Adipocyte (in vitro differentiated cells): ENCODE measurements at places on chromosomes 16 and 17.

- DNase-seq, result no peak
These were observed 105.6 kb upstream of the TOM1L1 start for GRCh38 chr17:54795046-54795445.

GRCh38 chr17:2542456-2542855, 30.8 kb upstream of the METTL16 start:
- no peak for DNase-seq

DNA sequence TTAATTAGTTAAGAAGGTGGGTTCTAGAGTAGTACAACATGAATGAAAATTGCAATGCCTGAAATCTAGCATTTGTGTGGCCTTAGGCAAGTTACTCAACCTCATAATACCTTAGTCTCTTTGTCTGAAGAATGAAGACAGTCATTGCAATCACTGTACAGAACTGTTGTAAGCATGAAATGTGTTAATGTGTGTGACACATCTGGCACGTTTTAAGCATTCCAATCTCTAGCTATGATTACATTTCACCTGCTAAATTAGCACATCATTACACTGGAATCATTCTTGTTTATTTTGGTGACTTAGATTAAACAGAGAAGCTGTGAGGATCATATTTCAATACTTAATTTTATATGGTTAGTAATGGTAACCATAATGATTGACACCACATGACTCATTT, 629.7 kb upstream of the KIF2B start:
- DNase-seq, result no peak

GRCh38 chr17:59848778-59849177, 44.0 kb downstream of the TUBD1 start:
- peak; percentile 85 for DNase-seq

DNA sequence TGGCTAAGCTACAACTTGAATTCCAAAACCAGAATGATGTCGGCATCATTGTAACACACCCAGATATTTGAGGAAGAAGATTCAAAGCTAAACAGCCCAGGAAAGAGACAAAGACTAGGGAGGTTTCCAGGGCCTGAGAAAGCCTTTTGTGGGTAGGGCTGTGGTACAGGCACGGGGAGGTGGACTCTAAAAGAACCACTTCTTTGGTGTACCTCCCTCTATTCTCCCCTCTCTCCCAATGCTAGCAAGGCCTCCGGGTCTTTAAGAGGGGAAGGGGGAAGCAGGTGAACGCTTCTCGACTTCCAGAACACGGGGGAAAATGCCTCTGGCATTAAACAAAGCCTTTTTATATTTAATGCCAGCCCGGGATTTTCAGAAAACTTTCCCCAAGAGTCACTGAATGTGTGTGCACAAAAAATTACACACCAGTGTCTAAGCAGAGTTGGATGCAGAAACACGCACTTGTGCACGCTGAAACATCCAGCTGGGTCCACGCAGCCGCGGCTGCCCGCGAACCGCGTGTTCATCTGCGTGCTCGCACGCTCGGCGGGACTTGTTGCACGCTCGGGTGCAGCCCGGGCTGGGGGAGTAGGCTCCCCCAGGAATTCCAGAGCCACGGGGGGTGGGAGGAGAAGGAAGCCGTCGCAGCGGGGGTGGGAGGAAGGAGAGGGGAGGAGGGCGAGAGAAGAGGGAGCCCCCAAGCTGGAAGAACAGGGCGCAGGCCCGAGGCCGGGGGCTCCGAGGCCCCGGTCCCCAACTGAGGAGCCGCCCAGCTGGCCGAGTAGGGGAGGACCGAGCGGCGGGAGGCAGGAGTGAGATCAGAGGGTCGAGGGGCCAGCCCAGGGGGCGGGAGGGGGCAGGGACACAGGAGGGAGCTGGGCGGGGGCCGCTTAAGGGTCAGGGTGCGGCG, 20.1 kb upstream of the ZNF423 start:
- no peak for DNase-seq

GRCh38 chr17:2003525-2003924, 21.6 kb downstream of the RTN4RL1 start:
- no peak for DNase-seq

DNA sequence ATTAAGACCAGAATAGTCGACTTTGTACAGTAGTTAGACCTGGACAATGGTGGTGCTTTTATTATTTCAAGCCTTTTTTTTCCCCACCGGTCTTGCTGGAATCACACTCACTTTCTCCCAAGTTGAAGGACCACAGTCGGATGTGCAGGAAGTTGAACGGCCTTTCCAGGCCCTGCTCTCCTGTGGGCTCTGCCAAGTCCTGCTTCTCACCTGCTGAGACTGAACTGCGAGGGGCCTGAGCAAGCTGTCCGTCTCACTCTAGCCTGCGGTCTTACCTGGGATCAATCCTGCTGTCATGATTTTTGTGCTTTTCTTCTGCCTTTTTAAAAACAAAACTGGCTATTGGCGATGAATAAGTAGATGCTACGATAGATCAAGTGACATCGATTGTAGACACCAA, 1.3 kb downstream of the TLCD3A start:
- DNase-seq, result no peak

DNA sequence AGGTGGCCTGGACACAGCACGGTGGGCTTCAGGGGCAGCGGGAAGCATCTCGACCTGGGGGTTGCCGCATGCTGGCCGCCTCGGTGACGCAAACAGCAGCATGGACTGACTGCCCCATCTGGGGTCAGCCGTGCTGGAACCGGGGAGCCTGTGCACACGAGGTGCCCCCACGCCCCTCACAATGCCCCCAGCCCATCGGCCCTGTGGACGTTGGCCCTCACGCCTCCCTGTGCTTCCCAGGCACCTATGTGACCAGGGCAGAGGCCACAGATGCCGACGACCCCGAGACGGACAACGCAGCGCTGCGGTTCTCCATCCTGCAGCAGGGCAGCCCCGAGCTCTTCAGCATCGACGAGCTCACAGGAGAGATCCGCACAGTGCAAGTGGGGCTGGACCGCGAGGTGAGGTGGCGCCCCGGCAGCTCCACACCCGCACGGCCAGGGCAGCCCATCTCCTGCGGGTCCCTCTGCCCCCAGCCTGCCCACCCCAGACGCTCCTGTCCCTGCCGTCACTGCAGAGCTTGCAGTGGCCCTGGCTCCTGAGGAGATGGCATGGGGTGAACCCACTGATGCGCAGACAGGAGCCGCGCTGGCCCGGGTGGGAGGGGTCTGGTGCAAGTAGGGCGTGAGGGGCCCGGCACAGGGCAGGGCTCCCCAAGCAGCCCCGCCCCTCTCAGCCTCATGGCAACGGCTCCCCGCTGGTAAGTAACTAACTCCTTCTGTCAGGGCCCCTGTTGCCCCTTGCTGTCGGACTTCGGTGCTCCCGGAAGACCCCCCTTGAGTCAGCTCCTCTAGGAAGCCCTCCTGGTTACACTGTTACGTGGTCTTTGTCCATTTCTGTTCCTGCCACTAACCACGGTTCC, 13.6 kb downstream of the CDH15 start:
- DNase-seq, result no peak

DNA sequence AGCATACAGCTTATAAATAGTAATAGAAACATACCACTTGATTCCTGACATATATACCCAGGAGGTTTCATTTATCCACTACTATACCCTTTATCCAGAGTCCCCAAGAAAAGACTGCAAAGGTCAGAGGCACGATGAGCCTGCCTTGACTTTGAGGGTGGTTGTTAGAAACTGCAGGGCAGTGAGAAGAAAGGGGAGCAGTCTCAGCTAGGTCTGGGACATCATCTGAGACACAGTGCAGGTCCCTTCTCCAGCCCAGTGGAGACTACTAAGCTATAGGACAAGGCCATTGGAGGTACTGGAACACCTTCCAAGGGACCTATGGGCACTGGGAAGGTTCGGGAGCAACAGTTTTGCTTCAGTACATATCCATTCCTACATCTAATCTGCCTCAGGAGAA, 20.2 kb upstream of the TEKT3 start:
- DNase-seq, result no peak

DNA sequence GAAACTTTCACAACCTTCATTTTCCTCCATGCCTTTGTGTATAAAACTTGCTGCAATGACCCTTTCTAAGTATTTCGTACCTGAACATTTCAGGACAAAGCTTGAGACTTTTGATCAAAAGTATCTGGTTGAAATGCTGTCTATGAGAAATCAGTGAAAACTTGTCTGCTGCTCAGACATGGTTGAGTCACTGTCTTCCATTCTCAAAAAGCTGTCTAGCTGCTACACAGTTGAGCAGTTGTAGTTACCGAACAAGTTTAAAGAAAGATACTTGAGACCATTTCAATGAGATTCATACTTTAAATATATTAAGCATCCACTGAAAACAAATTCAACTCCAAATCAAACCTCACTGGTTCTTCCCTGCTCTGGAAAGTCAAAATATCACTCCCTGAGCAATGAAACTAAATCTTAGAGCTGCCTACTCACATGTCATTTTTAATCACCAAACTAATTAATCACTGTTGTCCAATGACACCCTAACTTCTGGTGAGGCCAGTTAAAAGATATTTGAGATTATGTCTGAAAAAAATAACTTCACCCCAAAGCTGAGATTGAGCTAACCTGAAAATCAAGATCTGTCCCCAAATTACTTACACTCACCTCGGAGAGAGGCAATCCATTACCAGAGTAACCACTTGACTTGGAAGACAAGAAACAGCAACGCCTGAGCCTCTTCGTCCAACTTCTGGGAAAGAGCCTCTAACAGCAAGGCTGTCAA, 488 bp downstream of the TMEM100 start:
- no peak for DNase-seq

GRCh38 chr17:2071455-2072281, 16.8 kb downstream of the HIC1 start:
- no peak for DNase-seq

DNA sequence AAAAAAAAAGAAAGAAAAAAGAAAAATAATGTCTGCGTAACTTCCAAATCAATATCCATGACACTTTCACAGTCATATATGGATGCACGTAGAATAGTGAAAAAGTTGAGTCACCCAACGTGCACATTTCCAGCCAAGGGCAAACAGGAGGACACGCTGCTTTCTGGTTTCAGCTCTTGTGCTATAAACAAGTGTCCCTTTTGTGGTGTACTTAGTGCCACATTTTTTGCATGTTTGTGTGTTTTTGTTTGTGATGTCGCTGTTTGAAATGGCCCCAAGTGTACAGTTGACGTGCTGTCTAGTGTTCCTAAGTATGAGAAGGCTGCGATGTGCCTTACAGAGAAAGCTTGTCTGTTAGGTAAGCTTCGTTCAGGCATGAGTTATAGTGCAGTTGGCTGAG, 2.9 kb downstream of the CHD9 start:
- no peak for DNase-seq

- DNase-seq, result no peak
These were observed 33.2 kb downstream of the USP32 start for GRCh38 chr17:60358606-60359225.

DNA sequence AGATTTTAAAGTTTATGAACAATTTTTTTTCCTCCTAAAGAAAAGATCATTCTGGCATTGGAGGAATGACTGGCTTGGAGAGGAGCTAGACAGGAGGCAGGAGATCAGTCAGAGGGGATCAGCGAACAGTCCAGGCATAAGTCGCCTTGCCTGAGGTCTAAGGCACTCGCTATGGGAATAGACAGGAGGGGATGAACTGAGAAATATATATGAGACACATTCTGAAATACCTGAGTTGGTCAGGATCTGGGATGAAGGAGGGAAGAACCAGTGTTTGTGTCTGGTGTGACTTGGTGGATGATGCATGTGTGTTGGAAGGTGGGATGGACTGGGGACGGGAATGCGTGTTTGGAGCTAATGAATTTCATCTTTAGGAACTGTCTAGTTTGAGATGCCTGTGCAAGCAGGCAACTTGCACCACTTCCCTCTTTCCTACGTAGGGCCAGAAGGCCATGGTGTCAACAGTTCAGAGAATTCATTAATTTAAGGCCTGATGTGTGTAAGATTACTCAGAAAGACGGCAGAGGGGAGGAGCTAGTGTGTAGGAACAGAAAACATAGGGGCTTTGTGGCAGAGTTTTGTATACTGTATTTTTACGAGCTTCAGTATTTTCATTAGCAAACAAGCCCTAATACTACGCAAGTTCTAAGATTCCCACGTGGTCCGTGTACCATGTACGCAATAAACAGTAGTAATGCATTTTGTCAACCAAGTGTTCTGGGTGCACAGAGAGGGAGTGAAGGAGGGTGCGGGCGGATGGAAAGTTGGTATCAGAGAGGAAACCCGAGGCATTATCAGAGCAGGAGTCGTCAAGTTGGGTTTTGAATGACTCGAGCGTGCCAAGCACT, 825 bp downstream of the HEATR6 start:
- peak; percentile 59 for DNase-seq

DNA sequence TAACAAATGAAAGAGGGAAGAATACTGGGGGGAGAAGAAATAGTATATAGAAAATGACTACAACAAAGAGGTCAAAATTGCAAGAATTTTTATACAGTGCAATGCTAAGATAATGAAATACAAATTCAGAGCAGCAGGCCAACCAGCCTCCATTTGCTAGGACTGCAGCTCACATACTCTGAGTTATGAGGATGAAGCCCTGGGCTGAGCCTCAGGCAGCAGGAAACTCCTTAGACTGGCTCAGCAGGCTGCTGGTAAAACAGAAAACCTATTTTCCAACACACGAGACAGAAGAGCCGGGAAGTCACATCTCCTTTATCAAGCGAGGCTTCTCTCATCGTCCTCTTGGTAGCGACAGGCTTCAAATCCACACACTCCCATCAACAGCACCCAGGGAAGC, 296.5 kb downstream of the SLC39A11 start:
- DNase-seq, result no peak

- DNase-seq, result peak; percentile 79
These were observed at the start of gene NDRG4 for GRCh38 chr16:58499615-58500351. NDRG4 (plus strand) TSS chr16:58500143; CDS start chr16:58500249, 106 bp downstream.

DNA sequence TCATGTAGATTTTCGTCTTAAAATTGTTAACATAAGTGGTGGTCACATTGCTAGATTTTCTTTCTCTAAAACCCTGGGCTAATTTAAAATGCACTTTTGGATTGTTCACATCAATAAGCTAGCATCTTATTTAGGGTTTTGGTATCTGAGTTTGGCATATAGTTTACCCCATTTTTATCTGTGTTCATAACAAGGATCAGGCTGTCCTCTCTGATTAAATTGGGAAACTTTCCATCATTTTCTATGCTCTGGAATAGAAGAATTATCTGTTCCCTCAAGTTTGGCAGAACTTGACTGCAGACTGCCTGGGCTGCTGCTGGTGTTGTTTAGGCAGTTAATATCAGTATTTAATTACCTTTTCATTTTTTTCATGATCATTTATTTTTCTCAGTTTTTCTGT, 1.8 kb downstream of the SPECC1 start:
- DNase-seq, result no peak

GRCh38 chr16:22381392-22381791, 7.0 kb upstream of the CDR2 start:
- DNase-seq, result no peak

- no peak for DNase-seq
These were observed 10.0 kb upstream of the PHLPP2 start for GRCh38 chr16:71734511-71734910.

DNA sequence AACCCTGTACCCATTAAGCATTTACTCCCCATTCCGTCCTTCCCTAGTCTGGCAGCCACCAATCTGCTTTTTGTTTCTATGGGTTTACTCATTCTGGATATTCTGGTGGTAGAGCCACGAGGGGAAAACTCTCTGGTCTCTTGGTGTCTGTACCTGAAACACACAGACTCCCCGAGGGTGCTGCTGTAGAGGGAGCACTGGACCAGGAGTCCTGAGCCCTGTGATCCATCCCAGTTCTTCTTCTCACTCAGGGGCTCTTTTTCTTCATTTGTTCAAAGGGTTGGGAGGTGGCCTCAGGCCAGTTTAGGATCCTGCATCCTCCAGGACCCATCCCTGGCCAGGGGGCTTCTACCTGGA, 14.1 kb downstream of the HEXIM2 start:
- no peak for DNase-seq
